ENCODE measurements at places on chromosomes 3 and 15. TPM values are rescaled to one million over a fixed set of nuclear protein-coding genes. Genes with fewer than 3 reads are reported as not detected.

LIPC gene
- 17.6 TPM for total RNA-seq

MOBP gene
- 0.27 TPM for total RNA-seq

SCN5A gene
- 0.30 TPM for total RNA-seq

DYNC1LI1 gene
- 35.4 TPM for total RNA-seq

ATR gene
- total RNA-seq = 17.5 TPM

ILDR1 gene
- total RNA-seq = 0.25 TPM

- no peak overlapping the region for H3K27ac ChIP-seq
- no peaks in the 10 kb centered on the region for H3K36me3 ChIP-seq
- no peaks in the 10 kb centered on the region for H3K27me3 ChIP-seq
- H3K4me3 ChIP-seq = no peak overlapping the region
Measured at GRCh38 chr3:197083486-197083885, 53.9 kb upstream of the MELTF start.

DNA sequence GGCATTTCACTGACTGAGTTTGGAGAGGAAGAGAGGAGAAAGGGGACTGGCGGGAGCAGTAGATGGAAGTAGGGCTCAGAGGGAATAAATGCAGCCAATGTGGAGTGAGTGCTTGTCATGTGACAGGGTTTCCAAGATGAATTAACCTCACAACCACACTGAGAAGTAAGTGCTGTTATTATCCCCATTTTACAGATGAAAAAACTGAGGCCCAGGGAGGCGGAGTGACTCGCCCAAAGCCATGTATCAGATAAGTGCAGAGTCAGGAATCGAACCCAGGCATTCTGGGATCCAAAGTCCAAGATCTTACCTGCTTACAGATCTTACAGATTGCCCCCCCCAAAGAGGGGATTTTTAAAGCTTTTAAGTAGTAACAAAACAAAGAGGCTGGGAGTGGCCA lies 207.2 kb downstream of the SHQ1 start:
- no peaks in the 10 kb centered on the region for H3K36me3 ChIP-seq
- H3K27me3 ChIP-seq = no peaks in the 10 kb centered on the region
- DNase-seq = no peak
- no peaks in the 10 kb centered on the region for H3K4me1 ChIP-seq
- no peak overlapping the region for H3K27ac ChIP-seq

- no peak for DNase-seq
- H3K4me3 ChIP-seq = no peak overlapping the region
- no peak overlapping the region for H3K27ac ChIP-seq
- no peaks in the 10 kb centered on the region for H3K36me3 ChIP-seq
- no peaks in the 10 kb centered on the region for H3K4me1 ChIP-seq
Measured at GRCh38 chr3:14536055-14536815, 3.9 kb downstream of the GRIP2 start.

DNA sequence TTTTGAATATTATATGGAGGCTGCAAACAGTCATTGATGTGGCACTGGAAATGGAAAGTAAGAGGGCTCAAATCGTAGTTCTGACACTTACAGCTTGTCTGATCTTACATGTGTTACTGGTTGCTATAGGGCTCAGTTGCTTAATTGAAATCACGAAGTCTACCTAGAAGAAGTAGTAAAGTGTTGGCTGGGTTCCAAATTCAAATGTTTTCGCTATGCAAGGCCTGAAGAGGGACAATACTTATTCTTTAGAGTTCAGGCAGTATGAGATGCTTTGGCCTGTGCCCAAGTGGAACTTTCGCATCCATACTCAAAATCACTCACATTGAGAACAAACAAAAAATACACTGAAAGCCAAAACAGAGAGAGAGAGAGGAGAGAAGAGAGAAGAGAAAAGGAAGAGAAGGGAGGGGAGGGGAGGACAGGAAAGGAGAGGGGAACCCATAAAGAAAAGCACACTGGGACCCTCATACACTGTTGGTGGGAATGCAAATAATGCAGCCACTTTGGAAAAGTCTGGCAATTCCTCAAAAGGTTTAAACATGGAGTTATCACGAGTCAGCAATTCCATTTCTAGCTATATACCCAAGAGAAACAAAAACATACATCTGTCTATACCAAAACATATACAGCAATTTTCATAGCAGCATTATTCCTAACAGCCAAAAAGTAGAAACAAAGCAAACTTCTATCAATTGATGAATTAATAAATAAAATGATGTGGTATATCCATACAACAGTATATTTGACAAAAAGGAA lies 2.9 kb upstream of the FXR1 start:
- no peak overlapping the region for H3K27ac ChIP-seq
- H3K4me1 ChIP-seq = peaks cover 13% of the 10 kb centered on the region
- H3K36me3 ChIP-seq = no peaks in the 10 kb centered on the region
- DNase-seq = no peak
- no peaks in the 10 kb centered on the region for H3K27me3 ChIP-seq
- no peak overlapping the region for H3K4me3 ChIP-seq

GRCh38 chr3:52146811-52147210 lies 7.4 kb downstream of the POC1A start:
- no peak overlapping the region for H3K4me3 ChIP-seq
- H3K36me3 ChIP-seq = peaks cover 7% of the 10 kb centered on the region
- H3K27me3 ChIP-seq = no peaks in the 10 kb centered on the region
- no peak for DNase-seq
- no peak overlapping the region for H3K27ac ChIP-seq
- H3K4me1 ChIP-seq = no peaks in the 10 kb centered on the region

- H3K4me1 ChIP-seq = peaks cover 13% of the 10 kb centered on the region
- DNase-seq = peak; percentile 75
- H3K36me3 ChIP-seq = no peaks in the 10 kb centered on the region
- H3K27ac ChIP-seq = peak within 1 kb of the TSS; percentile 9
- peak within 1 kb of the TSS; percentile 83 for H3K4me3 ChIP-seq
Measured at GRCh38 chr3:127628788-127629466, at the start of gene PODXL2. Gene PODXL2, plus strand, starts transcription at chr3:127629185. Its CDS starts 35 bp downstream, at chr3:127629220.

DNA sequence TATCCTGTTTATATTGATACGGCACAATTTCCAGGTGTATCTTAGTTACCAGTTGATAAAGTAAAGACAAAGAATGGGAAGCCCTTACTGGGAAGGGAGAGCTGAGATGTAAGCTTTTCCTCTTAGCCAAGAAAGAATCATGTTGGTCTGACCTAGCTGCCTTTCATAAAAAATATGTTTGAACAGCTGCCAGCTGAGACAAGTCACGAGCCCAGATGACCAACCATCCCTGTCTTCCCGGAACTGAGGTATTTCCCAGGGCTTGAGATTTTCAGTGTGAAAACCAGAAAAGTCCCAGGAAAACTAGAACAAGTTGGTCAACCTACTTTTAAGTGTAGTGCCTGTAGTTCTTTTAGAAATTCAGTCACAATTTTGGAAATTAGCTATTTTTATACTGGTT lies 3.6 kb upstream of the MYH15 start:
- H3K4me3 ChIP-seq = no peak overlapping the region
- DNase-seq = no peak
- no peaks in the 10 kb centered on the region for H3K36me3 ChIP-seq
- H3K4me1 ChIP-seq = no peaks in the 10 kb centered on the region

- H3K27ac ChIP-seq = no peak overlapping the region
- H3K4me1 ChIP-seq = peaks cover 9% of the 10 kb centered on the region
- no peaks in the 10 kb centered on the region for H3K36me3 ChIP-seq
- peak; percentile 58 for DNase-seq
Measured at GRCh38 chr3:76497636-76498035, 542.3 kb upstream of the ROBO2 start.

DNA sequence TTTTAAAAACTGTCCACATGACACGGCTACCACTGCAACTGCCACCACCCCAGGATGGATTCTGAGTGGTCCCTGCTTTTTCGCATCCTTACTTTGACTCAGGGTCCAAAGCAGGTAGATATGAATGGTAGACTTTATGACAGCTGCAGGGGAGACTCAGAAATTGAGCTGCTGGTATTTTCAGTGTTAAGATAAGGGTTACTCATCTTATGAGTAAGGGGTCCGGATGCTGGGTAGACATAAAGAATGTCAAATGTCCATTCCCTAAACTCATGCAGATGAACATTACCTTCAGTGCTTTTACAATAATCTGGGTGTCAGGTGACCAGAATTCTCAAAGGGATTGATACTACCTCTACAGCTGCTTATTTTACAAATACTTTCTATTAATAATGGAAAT lies 25.9 kb upstream of the BBX start:
- H3K36me3 ChIP-seq = no peaks in the 10 kb centered on the region
- H3K27me3 ChIP-seq = no peaks in the 10 kb centered on the region
- no peaks in the 10 kb centered on the region for H3K4me1 ChIP-seq
- H3K27ac ChIP-seq = no peak overlapping the region
- DNase-seq = no peak

GRCh38 chr3:8882642-8883041 lies 80.6 kb downstream of the RAD18 start:
- H3K36me3 ChIP-seq = no peaks in the 10 kb centered on the region
- DNase-seq = no peak
- peaks cover 12% of the 10 kb centered on the region for H3K4me1 ChIP-seq
- no peak overlapping the region for H3K27ac ChIP-seq

DNA sequence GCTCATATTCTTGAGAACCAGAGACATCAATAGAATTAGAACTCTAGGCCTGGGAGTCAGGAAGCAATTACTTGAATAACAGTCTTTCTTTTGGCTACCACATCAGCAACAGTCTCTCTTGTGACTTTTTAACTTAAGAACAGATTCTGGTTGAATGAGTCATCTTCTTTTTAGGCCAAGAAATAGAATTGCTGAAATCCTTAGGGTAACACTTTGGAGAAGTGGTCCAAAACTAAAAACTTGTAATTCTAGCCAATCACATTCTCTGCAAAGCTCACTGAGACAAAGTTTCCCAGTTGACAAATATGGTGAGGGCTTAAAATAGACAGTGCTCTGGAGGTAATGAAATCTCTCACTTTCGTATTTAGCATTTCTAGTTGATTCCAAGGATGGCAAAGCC lies 238.0 kb downstream of the SHOX2 start:
- no peaks in the 10 kb centered on the region for H3K36me3 ChIP-seq
- no peak for DNase-seq
- H3K4me3 ChIP-seq = no peak overlapping the region
- no peaks in the 10 kb centered on the region for H3K27me3 ChIP-seq

DNA sequence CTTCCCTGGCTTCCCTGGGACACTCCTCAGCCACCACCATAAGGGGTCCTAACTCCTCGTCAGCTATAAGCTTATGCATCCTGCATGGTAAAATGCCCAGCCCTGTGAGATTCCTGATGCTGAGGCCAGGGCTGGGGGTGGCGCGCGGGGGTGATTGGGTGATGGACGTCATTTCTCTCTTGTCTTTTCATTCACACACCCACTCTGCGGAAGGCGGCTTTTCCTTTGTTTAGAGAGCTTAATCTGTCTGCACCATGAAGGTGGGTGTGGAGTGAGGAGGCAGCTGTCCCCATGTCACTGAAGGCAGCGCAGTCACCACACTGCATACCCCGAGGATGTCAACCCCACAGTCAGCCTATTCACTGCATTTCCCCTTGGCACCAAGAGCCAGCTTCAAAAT lies 110.0 kb upstream of the NSMCE3 start:
- H3K27ac ChIP-seq = no peak overlapping the region
- no peaks in the 10 kb centered on the region for H3K4me1 ChIP-seq
- no peaks in the 10 kb centered on the region for H3K27me3 ChIP-seq
- H3K36me3 ChIP-seq = no peaks in the 10 kb centered on the region

DNA sequence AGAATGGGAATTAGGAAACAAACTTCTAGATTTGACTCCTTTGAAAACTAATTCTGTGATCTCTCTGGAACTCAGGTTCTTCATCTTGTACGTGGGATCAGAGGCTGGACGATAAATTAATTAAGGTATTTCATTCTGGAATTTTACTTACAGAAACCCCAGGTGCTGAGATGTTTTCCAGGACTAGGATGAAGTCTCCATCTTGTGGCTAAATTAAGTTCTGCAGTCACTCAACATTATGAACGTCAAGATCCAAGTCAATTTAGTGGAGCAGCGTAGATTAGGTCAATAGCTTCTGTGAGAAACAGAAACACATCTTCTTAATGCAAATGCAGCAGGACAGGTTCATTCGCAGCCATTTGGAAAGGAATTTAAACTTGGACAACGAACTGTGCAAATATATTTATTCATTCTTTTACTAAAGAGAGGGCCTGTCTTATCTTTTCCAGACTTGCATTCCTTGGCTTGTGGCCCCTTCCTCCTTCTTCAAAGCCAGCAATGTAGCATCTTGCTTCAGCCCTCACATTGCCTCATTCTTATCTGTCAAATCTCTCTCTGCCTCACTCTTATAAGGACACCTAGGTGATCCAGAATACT lies 26.7 kb upstream of the TMC3 start:
- H3K4me1 ChIP-seq = peaks cover 16% of the 10 kb centered on the region
- H3K27me3 ChIP-seq = no peaks in the 10 kb centered on the region
- H3K36me3 ChIP-seq = no peaks in the 10 kb centered on the region
- DNase-seq = peak; percentile 41

GRCh38 chr3:171417813-171418212 lies 42.4 kb downstream of the TNIK start:
- H3K4me1 ChIP-seq = peaks cover 21% of the 10 kb centered on the region
- no peak for DNase-seq
- no peak overlapping the region for H3K4me3 ChIP-seq

GRCh38 chr15:93362203-93362602 lies 273.2 kb upstream of the RGMA start:
- no peaks in the 10 kb centered on the region for H3K27me3 ChIP-seq
- no peak overlapping the region for H3K4me3 ChIP-seq
- H3K27ac ChIP-seq = no peak overlapping the region
- H3K4me1 ChIP-seq = peaks cover 5% of the 10 kb centered on the region

- no peak overlapping the region for H3K4me3 ChIP-seq
- peaks cover 7% of the 10 kb centered on the region for H3K4me1 ChIP-seq
- DNase-seq = no peak
- H3K27ac ChIP-seq = no peak overlapping the region
Measured at GRCh38 chr3:191244242-191244867, 45.3 kb downstream of the OSTN start.

- DNase-seq = no peak
- no peaks in the 10 kb centered on the region for H3K4me1 ChIP-seq
- H3K27me3 ChIP-seq = no peaks in the 10 kb centered on the region
- H3K36me3 ChIP-seq = peaks cover 7% of the 10 kb centered on the region
Measured at GRCh38 chr3:58154626-58155449, 55.9 kb downstream of the DNASE1L3 start.

Measured in Caco-2 (cell line).